ENCODE measurements at places on chromosomes 4 and X.

DNA sequence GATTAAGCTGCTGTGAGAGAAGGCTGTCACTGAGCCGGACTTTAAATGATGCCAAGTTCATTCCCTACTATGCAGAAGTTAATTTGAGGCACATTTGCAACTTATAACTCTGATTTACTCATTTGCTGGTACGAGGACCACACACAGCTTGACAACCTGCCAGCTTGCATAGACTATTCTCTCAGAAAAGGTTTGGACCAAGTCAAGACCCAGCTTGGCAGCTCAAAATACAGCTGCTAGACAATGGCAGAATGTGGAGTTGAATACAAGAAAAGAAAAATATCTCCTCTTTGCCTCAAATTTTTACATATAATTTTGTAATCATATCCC, 338.9 kb downstream of the DHX15 start:
- no peak for DNase-seq

- no peak for DNase-seq
Observed at GRCh38 chr4:99117876-99118693, 26.0 kb downstream of the ADH4 start.

- DNase-seq = no peak
Observed at GRCh38 chr4:76546759-76547742, 112.0 kb downstream of the SHROOM3 start.

DNA sequence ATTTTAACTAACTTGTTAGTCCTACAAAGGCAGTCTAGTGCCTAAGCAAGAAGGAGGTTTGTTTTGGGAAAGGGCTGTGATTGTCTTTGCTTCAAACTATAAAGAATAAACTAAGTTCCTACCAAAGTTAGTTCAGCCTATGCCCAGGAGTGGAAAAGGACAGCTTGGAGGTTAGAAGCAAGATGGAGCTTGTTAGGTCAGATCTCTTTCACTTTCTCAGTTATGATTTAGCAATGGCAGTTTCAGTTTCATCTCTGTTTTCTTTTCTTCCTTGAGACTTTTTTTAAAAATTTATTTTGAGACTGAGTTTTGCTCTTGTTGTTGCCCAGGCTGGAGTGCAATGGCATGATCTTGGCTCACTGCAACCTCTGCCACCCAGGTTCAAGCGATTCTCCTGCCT, 82.9 kb upstream of the NLGN4X start:
- DNase-seq = no peak

GRCh38 chrX:20500171-20500865, 233.6 kb upstream of the RPS6KA3 start:
- no peak for DNase-seq

- no peak for DNase-seq
Observed at GRCh38 chrX:100745806-100746537, 14.1 kb upstream of the SYTL4 start.

GRCh38 chrX:13074297-13075262, 30.2 kb upstream of the FAM9C start:
- DNase-seq = no peak

DNA sequence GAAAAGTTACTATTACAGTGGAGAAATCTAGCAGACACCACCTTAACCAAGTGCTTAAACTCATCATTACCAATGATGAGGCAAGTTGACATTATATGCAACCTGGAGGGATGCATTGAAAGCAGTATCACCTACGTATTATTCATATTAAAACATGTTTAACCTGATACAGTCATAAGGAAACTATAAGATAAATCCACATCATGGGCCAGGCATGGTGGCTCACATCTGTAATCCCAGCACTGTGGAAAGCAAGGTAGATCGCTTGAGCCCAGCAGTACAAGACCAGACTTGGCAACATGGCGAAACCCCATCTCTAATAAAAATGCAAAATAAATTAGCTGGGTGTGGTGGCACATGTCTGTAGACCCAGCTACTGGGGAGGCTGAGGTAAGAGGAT, 22.3 kb upstream of the INTU start:
- no peak for DNase-seq

- no peak for DNase-seq
Observed at GRCh38 chr4:15003401-15003890, 1.2 kb downstream of the CPEB2 start.

GRCh38 chr4:88138561-88138960, 19.9 kb downstream of the ABCG2 start:
- DNase-seq = no peak

DNA sequence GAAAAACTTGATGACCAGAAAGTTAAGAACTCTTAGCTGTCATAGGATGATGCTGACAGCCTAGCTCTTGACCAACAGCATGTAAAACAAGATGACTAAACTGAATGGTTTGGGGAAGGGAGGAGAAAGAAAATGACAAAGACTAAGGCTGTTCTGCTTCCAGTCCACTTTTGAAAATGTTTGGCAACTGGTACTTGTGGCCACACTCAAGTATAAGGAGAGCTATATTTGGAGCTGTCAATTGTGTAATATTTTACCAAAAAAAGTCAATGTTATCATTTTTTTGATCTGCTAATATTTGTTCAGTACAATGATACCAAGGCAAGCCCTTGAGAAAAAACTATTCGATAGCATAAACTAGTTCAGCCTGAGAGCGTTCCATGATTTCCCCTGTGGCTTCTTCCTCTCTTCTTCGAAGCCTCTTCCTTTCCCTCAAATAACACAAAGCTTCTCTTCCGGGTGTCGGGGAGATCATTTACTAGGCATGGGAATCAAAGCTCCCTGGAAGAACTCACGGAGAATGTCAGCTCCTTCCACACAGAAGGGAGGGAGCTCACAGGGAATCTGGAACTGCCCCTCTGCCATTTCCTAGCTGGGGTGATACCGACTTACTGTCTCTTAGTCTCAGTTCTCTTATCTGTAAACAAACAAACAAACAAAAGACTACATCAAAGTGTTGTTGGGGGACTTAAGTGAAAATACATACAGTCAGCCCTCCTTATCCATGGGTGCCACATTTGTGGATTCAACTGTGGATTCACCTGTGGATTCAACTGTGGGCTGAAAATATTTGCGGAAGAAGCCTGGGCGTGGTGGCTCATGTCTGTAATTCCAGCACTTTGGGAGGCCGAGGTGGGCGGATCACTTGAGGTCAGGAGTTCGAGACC, 82.6 kb downstream of the SCD5 start:
- no peak for DNase-seq

GRCh38 chr4:101198682-101199339, 148.5 kb downstream of the PPP3CA start:
- no peak for DNase-seq

GRCh38 chr4:8559011-8559410, 21.2 kb upstream of the GPR78 start:
- DNase-seq = no peak

DNA sequence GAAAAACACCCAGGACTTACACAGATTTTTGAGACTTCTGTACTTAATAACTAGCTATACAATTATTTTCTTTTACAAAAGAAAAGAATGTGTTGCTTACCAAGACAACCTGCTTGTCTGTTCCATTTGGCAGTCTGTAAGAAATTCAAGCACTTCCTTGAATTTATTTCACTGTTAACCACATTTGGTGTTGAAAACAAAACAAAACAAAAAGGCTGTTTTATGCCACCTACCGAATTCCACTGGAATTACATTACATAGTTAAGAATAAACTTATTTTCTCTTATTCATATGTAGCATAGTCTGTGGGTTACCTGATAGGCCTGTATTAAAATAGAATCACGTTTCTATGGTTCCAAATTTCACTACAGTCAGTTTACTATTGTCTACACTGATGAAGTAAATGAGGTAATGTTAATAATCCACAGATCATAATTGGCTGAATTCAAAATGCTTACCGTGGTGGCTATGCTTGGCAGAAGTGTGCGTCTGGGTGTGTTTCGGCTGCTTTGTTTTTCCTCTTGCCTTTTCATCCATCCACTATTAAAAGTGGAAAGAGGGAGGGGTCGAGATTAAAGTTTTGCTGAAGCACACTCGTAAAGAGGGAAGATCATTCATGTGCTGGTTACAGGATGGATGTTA, at the start of gene TLR1:
TLR1 (minus strand) TSS at position 138 of the 642 bp plus-strand sequence. CDS start 5,960 bp downstream, outside the sequence.
- DNase-seq = no peak

- no peak for DNase-seq
Observed at GRCh38 chr4:80655662-80656061, 320.1 kb downstream of the CFAP299 start.

- no peak for DNase-seq
Observed at GRCh38 chrX:129323115-129323514, 200.2 kb downstream of the SMARCA1 start.

- no peak for DNase-seq
Observed at GRCh38 chr4:41369680-41370079, 113.0 kb downstream of the UCHL1 start.

DNA sequence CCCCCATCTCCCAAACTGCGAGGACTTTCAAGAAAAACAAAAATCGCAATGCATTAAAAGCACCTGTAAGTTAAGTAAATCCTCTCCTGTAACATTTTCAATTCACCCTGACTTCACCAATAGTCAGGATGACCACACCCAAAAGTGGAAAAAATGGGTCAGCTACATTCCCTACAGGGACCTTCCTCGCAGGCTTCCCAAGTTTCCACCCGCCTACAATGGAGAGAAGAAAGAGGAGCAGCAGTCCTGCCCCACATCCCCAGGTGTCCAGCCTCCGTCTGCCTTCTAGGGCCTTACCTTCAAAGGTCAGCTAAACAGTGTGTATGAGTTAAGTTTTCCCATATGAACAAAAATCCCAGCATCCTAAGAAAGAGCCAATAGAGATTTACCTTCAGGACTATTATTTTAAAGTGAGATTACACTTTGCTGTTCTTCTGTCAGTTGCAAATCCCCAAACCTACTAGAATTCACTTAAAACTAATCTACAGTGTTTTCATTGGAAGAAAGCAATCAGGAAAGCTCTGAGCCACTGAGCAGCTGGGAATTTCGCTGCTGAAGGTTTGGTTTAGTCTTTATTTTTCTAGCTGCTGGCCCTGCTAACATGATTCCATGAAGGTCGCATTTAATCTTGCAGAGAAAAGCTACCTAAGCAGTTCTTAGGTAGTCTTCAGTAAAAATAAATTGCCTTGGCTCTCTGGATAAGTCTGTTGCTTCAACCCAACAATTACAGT, 12.5 kb downstream of the IRF2 start:
- DNase-seq = no peak

GRCh38 chr4:118772081-118772766, 63.7 kb downstream of the SEC24D start:
- no peak for DNase-seq

GRCh38 chr4:95018785-95019184, 261.0 kb downstream of the BMPR1B start:
- no peak for DNase-seq

DNA sequence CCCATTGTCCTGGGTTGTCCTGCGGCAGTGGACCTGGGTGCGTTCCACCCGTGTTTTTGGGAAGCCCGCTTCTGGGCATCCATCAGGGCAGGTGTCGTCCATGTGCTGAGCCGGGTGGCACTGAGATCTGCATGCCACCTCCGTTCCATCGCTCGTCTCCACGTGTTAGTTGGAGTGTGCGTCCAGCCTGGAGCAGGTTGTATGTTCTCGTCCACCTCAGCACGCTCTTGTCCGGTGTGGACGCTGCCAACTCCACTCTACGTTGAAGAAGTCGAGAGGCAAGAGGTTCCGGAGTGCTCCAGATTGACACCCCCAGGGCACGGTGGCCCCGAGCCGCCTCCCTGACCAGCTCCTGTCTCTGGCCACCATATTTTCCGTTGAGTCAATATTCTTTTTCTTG, 33.9 kb downstream of the PCGF3 start:
- DNase-seq = no peak

GRCh38 chr4:147617173-147617840, at the start of gene TMEM184C:
TSS of gene TMEM184C (plus strand) at chr4:147617397. CDS start at chr4:147617957, 560 bp downstream.
- peak; percentile 96 for DNase-seq

GRCh38 chr4:156896527-156896926, 75.1 kb downstream of the PDGFC start:
- no peak for DNase-seq

DNA sequence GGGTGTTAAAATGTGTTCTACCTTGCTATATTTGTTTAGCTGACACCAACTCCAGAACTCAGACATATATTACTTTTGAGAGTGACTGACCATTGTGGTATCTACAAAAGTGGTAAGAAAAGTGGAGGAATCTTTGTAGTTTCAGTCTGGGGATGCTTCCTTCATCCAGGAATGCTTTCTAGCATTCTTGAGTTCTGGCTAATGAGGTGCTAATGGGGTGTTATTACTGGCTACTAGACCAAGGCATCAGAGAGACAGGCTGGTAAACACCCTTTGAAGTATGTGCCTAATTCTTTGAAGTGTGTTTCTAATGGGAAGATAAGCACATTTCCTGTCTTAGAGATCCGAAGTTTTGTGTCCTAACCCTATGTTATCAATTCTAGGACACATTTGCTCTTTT, 310.4 kb downstream of the SPRY1 start:
- DNase-seq = no peak

- no peak for DNase-seq
Observed at GRCh38 chr4:134936014-134936413, 734.4 kb upstream of the PABPC4L start.

DNA sequence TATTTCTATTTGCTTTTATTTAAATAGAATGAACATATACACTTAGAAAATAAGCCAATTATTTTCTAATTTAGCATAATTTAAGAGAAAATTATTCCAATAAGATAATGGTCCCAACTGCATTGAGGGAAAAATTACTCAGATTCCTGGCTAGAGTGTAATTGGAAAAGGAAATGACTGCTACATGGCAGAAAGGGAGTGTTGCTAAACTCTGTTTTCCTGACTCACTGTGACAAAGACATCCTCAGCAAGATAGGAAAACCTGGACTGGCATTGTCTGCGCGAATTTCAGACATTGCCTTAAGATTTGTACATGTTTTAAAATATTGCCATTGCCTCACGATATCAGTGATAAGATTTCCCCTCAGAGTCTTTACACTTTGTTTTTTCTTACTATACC, 8.2 kb downstream of the TNIP3 start:
- no peak for DNase-seq

DNA sequence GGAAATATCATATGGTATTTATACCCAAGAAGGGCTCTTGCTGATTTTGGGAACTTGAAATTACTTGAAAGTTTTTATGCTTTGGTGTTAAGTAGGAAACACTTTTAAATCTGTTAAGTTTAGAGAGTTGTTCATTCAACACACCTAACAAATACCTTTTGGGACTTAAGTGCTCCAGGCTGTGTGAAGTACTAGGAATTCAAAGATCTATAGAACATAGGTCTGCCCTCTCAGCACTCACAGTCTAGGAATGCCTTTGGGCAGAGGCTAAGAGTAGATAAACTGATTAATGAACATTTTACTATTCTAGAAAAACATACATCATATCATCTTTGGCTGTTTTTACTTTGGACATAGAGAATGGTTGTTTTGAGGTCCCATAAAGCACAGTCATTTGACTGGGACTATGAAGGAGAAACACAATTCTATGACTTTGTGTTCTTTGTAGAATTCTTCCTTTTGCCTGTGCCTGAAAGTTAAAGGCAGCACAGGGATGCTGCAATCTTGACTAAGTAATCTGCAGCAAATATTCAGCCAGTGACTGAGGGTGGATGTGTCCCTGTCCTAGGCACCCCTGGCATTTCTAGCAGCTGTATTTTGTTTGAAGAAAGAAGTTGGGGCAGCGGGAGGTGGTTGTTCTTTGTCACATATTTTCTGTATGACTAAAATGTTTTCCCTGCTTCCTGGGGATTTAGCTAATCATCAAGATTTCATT, 8.3 kb downstream of the BMP3 start:
- DNase-seq = no peak

GRCh38 chrX:109797311-109797975, 64.4 kb upstream of the ACSL4 start:
- DNase-seq = no peak
